H7 (cell line): ENCODE measurements at places on chromosomes 5 and 9.

DNA sequence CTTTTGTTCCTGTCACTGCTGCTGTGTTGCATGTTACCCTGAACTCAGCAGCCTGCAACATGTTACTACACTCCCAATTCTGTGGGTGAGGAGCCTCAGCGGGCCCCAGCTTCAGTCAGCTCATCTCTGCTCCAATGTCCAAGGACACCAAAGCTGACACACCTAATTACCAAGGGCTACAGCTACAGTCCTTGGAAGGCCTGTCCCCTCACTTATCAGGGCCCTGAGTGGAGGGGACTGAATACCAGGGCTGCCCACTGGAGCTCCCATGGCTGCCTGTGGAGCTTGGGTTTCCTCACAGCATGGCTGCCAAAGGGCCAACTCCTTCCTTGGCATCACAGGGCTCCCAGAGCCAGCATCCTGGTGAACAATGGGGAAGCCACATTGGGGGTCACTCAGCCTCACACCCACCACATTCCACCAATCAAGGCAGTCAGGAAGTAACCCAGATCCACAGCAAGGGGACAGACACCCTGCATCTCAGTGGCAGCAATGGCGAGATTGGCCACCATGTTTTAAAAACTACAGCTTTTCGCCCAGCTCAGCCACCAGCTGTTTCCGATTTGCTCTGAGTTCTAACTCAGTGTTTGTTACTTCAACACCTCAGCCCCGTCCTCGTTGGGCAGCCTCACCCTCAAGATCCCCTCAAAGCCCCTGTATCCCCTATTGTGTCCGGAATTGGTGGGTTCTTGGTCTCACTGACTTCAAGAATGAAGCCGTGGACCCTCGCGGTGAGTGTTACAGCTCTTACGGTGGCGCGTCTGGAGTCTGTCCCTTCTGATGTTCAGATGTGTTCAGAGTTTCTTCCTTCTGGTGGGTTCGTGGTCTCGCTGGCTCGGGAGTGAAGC is 18.9 kb downstream of the SEMA4D start:
- DNase-seq, result no peak

- DNase-seq, result no peak
Measured at GRCh38 chr5:168106008-168106761, 185.3 kb upstream of the WWC1 start.

DNA sequence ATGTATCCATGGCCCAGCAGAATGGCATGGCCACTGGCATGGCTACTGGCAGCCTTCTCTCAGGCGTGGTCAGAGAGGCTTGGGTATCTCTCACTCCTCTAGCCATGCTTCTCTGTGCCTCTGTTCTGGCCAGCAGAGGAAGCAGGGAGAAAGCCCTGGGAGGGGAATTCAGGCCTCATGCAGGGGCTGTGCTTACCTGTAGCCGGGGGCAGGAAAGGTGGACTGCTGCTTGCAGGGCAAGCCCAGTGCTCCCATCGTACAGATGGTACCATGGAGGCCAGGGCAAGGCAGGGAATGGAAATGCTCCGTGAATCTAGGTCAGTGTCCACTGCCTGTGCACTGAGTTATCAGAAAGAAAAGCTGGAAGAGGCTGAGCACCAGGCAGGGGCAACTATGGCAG is 2.7 kb downstream of the OR13J1 start:
- DNase-seq, result peak; percentile 21

- DNase-seq, result no peak
Measured at GRCh38 chr9:32839013-32839885, 55.9 kb downstream of the TMEM215 start.

GRCh38 chr5:148259288-148259687 is 9.3 kb upstream of the SPINK13 start:
- DNase-seq, result no peak

- no peak for DNase-seq
Measured at GRCh38 chr5:142316051-142316450, 8.8 kb downstream of the SPRY4 start.

DNA sequence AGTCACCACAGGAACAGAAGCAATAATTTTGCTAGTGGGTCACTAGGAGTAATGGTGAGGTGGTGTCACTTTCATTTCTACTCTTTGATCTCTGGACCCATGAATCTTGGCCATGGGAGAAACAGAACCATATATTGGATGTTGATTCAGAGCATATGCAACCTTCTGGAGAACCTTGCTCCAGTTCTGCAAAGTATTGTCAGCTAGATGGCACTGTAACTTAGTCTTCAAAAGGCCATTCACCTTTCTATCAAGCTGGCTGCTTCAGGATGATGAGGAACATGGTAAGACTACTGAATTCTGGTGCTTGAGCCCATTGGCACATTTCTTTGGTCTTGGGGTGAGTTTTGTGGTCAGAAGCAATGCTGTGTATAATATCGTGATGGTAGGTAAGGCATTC is 129.1 kb upstream of the FBN2 start:
- DNase-seq, result no peak

GRCh38 chr5:111129938-111130337 is 37.8 kb downstream of the WDR36 start:
- peak; percentile 8 for DNase-seq

DNA sequence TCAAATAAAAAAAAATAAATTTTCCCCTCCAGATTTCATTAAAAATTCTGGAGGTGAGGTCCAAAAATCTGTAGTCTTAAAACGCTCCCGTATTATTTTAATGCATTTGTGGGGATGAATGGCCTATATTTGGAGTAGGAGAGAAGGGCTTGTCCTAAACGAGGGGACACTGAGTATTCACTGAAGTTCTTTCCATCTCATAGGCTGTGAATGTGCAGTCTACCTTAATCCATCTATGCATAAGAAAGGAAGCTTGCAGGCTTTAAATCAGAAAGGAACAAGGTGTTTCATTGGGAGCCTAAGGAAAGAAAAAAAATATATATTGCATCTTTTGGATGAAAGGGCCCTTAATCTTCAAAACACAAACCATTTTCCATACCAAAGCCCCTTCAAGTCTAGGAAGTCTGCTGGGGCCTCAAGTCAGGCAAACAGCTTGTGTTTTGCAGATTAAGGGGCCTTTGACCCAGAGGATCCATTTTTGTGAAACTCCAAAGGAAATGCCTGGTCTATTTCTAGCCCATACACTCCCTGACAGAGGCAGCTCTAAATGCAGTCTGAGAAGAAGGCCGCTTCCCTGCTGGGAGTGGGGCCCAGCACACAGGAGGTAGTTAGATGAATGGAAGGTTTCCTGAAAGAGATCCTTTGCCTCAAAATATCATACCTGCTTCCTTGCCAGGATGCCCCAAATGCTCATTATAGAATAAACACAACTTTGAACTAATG is 35.6 kb downstream of the BRINP1 start:
- DNase-seq, result no peak

GRCh38 chr5:132528866-132529634 is 14.3 kb downstream of the IL5 start:
- DNase-seq, result no peak

- no peak for DNase-seq
Measured at GRCh38 chr5:131139321-131139720, 25.7 kb downstream of the HINT1 start.

DNA sequence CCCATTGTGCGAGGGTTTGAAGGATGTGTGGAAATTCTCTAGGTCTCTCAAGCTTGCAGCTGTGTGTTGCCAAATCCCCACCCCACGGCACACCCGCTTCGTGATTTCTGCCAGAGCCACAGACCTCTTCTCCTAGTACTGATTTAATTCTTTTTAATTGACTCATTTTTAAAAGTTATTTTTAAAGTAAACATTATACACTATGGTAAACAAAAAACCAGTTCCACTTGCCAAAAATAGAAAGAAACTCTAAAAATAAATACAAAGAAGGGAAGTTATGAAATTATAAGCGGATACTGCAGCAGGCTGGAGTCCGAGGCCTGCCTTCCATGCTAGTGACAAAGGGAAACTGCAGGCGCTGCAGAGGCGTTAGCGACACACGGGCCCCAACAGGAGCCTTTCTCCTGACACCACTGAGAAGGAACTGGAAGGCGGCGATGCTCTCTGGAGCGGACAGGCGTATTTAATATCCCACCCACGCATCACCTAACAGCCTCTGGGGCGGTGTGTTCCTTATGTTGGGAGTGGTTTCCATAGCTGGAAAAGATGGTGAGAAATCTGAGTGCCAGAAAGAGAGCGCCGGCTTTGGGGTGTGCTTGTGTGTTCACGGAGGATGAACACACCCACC is 122.5 kb downstream of the COL23A1 start:
- peak; percentile 43 for DNase-seq

GRCh38 chr5:113201715-113202114 is 225.1 kb downstream of the DCP2 start:
- no peak for DNase-seq

- DNase-seq, result no peak
Measured at GRCh38 chr9:83220730-83221129, 157.8 kb upstream of the RASEF start.

- DNase-seq, result no peak
Measured at GRCh38 chr5:128693764-128694163, 155.7 kb upstream of the FBN2 start.

DNA sequence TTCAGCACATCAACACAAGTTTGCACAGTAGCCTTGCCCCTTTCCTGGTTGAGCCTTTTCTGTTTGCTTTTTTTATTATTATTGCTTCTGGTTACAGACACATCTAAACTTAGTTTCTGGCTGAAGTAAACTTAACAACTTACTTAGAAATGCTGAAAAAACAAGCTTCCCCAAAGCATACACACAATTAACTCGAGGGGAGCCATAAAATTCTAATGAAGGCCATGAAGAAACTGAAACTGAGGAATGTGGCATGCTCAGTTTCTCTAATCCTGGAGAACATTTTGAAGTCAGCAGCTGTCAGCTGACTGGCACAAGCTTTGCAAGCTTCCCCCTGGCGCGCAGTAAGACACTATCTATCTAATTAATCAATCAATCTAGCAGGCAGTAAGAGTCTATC is 3.7 kb downstream of the MYO10 start:
- DNase-seq, result no peak

GRCh38 chr5:149228618-149229297 is 42.9 kb upstream of the AFAP1L1 start:
- DNase-seq, result peak; percentile 62

- no peak for DNase-seq
Measured at GRCh38 chr5:145990170-145990569, 53.8 kb downstream of the SH3RF2 start.

DNA sequence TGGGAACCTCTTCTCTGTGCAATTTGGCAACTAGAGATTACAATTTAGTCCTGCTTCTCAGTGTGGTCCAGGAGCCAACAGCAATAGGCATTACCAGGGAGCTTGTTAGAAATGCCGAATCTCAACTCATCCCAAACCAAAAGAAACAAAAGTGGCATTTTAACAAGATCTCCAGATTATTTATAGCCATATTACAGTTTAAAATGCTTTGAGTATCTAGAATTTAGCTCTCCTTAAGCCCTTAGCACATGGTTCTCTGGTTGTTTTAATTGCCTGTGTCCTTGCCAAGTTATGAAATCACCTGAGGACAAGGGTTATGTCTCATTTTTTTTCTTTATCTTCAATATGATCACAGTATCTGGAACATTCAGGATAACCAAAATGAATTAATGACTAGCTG is 51.6 kb upstream of the TAS2R1 start:
- DNase-seq, result no peak

- DNase-seq, result no peak
Measured at GRCh38 chr9:113941056-113941455, 64.9 kb downstream of the ZNF618 start.

GRCh38 chr5:17326600-17327037 is 109.2 kb downstream of the BASP1 start:
- no peak for DNase-seq

DNA sequence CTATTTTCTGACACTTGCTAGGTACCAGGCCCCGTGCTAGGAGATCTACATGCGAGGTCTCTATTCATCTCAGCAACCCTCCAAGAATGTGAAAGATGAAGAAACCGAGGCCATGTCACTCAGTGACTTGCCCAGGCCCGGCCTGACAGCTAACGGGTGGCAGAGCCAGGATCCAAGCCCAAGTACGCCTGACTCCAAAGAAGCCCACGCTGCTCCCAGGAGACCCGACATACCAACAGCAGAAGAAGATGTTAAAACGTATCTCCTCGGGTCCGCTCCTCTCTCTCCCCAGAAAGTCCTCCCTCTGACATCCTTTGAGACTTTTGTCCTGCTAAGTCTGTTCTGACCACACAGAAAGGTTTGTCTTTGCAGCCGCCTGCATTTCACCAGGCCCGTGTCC is 65.2 kb downstream of the CRB2 start:
- no peak for DNase-seq

- no peak for DNase-seq
Measured at GRCh38 chr9:30310711-30311110, 2073.7 kb upstream of the ACO1 start.

GRCh38 chr9:69180670-69181069 is 6.6 kb downstream of the TJP2 start:
- no peak for DNase-seq

DNA sequence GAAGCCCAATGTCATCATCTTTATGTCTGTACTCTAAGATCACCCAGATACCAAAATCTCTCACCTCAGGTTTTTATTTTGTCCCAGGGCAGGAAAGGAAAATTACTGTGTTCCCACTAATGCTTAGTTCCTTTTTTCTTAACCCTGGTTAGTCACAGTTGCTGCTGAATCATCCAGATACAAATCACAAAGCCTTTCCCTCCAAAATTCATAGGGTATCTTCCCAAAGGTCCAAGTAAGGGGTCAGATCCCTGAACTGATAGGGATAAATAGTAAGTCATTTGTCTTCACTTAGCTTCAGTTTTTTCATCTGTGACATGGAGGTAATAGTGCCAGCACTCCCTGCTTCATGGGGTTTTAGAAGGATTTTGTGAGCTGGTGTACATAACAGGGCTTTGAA is 2.2 kb downstream of the PLCXD3 start:
- DNase-seq, result no peak

DNA sequence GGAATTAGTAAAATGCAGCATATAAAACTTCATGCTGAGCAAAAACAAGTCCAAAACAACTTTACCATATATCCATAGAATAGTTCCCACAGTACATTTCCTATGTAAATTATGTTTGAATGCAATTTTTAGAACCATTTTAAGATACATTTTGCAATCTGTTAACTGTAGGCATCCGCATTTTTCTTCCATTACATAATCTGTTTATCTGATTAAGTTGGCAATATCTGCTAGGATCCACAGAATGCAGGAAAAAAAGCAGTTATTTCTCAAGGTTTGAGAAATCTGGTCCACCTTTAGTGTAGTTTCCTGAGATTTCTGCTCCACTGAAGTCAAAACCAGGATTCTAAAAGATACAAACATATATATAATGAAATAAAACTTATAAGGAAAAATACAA is 6.2 kb downstream of the NUDCD2 start:
- no peak for DNase-seq

- DNase-seq, result no peak
Measured at GRCh38 chr9:3177146-3177761, 333.4 kb upstream of the PUM3 start.

GRCh38 chr5:102629827-102630605 is 125.1 kb upstream of the PAM start:
- DNase-seq, result no peak

DNA sequence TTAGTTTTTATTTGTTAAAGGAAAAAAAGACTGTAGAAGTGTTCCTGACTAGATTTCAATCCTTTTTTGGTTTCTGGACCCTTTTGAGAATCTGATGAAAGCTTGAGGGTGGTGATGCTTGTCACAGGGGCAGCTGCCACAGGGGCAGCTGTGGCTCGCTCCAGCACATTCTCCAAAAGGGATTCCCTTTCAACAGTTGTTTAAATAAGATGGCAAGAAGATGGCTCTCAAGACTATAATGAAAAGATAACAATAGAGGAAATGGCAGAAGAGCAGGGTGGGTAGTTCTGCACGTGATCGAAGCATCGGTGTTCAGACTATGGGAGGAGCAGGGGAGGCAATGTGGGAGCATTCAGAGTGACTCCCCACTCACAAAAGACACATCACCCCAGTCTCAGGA is 46.5 kb upstream of the TNFAIP8 start:
- DNase-seq, result no peak

GRCh38 chr9:98807814-98808195 is 335 bp downstream of the GALNT12 start:
- peak; percentile 80 for DNase-seq
